ENCODE measurements at places on chromosomes 13 and 19. TPM values are rescaled to one million over a fixed set of nuclear protein-coding genes. Genes with fewer than 3 reads are reported as not detected.

GRCh38 chr19:4676955-4677731, 7.0 kb upstream of the MYDGF start:
- H3K4me1 ChIP-seq = peaks cover 3% of the 10 kb centered on the region
- H3K4me3 ChIP-seq = no peak overlapping the region
- peaks cover 6% of the 10 kb centered on the region for H3K36me3 ChIP-seq
- H3K27ac ChIP-seq = no peak overlapping the region
- no peaks in the 10 kb centered on the region for H3K27me3 ChIP-seq

- H3K27ac ChIP-seq = no peak overlapping the region
- no peaks in the 10 kb centered on the region for H3K27me3 ChIP-seq
- no peak overlapping the region for H3K4me3 ChIP-seq
- H3K4me1 ChIP-seq = no peaks in the 10 kb centered on the region
- no peaks in the 10 kb centered on the region for H3K36me3 ChIP-seq
Observed at GRCh38 chr13:70034286-70034685, 73.3 kb upstream of the ATXN8OS start.

DNA sequence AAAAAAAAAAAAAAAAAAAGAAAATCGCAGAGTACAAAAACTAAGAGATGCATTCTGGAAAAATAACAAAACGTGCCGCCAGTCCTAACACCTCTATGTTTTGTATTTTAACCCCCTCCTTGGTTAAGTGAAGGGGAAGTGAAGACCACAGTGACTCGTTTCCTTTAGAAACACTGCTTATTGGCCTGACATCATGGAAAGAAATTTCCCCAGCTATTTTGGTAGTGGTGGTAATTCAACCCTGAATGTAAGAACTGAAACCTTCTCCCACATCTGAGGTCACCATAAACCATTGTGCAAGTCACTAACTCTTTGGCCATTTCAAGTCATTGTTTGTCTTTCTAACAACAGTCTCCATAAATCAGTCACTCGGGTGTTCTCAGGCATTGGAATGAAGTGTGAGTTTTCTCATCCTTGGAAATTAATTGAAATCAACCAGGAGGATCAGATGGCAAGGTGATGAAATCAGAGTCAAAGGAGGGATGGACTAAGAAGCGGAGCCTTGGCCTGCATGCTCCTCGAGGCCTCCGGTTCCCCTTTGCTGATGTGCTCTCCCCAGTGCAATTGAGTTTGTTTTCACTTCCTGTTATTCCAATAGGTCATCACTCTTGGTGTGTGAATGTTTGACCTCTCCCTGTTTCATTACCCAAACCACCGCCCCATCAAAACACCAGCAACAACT, 443.9 kb downstream of the FGF9 start:
- no peak overlapping the region for H3K4me3 ChIP-seq
- no peak for DNase-seq
- no peak overlapping the region for H3K27ac ChIP-seq
- no peaks in the 10 kb centered on the region for H3K27me3 ChIP-seq
- no peaks in the 10 kb centered on the region for H3K4me1 ChIP-seq
- no peaks in the 10 kb centered on the region for H3K36me3 ChIP-seq

The CEACAM20 gene
- not detected for total RNA-seq

The KLK15 gene
- total RNA-seq = not detected

DNA sequence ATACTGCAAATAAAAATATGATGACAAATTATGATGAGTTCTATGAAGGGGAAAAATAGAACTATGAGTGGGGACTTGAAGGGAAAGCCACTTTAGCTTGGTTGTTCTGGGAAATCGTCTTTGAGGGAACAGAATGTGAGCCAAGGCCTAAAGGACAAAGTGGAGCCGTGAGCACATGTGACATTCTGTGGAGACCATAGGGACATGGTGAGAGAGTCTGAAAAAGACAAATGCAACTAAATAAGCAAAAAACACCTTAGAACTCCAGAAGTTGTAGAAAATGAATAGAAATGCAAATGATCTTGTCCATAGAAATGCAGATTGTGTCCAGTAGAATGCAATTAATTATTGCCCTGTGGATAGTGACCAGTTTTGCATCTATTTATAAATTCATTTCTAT, 86.8 kb upstream of the ANKRD10 start:
- no peak overlapping the region for H3K4me3 ChIP-seq
- no peak overlapping the region for H3K27ac ChIP-seq
- DNase-seq = no peak

The GRIK5 gene
- 45.0 TPM for total RNA-seq
